ENCODE measurements at places on chromosomes 7 and 10. TPM values are rescaled to one million over a fixed set of nuclear protein-coding genes. Genes with fewer than 3 reads are reported as not detected.

DNA sequence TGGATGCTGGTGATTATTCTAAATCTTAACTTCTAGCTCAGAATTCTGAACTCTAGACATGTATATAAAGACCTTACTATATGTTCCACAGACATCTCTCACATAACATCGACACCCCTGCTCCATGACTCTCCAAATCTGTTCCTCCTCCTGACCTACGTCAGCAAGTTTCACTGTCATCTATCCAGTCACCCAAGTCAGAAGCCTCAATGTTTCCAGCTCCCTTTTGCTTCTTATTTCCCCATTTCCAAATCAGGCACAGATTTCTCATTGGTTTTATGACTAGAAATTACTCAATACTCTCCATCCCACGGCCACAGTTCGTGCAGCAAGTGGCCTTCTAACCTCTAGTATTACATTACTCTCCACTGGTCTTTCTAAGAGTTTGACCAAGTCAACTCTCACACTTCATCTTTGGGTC lies 28.5 kb downstream of the EPC1 start:
- no peaks in the 10 kb centered on the region for H3K36me3 ChIP-seq
- peaks cover 99% of the 10 kb centered on the region for H3K4me1 ChIP-seq
- peak overlapping the region; percentile 23 for H3K4me3 ChIP-seq
- no peak for DNase-seq

GRCh38 chr7:108311446-108312168 lies 144.6 kb downstream of the NRCAM start:
- H3K4me1 ChIP-seq, result peaks cover 13% of the 10 kb centered on the region
- H3K4me3 ChIP-seq, result no peak overlapping the region
- no peaks in the 10 kb centered on the region for H3K27me3 ChIP-seq
- H3K36me3 ChIP-seq, result no peaks in the 10 kb centered on the region
- no peak for DNase-seq

DNA sequence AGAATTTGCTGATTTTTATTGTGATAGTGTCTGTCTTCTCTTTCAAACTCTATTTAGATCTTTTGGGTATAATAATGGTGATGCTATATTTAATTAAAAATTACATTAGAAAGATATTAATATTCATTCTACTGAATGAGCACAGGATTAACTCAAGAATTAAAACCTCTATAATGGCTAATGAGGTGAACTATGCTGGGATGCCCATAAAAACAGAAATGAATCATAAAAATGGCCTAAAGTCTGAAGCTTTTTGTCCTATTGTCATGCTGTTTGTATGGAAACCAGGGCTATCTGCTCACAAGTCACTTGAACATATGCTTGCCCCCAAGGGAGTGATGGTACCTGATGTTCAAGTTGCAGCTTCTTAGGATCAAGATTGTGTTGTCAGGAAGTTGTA lies 76.2 kb upstream of the ICA1 start:
- H3K4me1 ChIP-seq, result no peaks in the 10 kb centered on the region
- H3K27me3 ChIP-seq, result no peaks in the 10 kb centered on the region
- H3K27ac ChIP-seq, result no peak overlapping the region
- H3K4me3 ChIP-seq, result no peak overlapping the region
- H3K36me3 ChIP-seq, result no peaks in the 10 kb centered on the region
- no peak for DNase-seq

Gene BTBD16
- 0.10 TPM for polyA plus RNA-seq

GRCh38 chr10:80583685-80584084 lies 46.0 kb downstream of the SH2D4B start:
- no peak overlapping the region for H3K4me3 ChIP-seq
- no peaks in the 10 kb centered on the region for H3K4me1 ChIP-seq

DNA sequence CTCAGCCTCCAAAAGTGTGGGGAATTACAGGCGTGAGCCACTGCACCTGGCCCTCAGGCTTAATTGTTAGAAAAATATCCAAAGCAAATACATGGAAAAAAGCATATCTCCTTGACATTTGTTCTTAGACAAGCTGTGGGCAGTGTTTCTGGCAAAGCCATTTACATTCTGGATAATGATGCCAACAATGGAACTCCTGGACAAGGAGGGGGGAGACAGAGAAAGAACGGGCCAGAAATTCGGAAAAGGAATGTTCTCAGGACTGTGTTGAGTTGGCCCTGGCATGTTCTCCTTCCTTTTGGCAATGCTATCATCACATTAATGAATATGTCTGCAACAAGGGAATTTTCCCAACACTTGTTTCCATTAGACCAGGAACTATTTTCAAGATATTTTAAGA lies 88.7 kb downstream of the UBE2H start:
- no peaks in the 10 kb centered on the region for H3K36me3 ChIP-seq
- no peak overlapping the region for H3K4me3 ChIP-seq
- DNase-seq, result no peak
- H3K27me3 ChIP-seq, result no peaks in the 10 kb centered on the region
- H3K27ac ChIP-seq, result no peak overlapping the region

- H3K4me3 ChIP-seq, result no peak overlapping the region
- H3K27ac ChIP-seq, result no peak overlapping the region
- H3K27me3 ChIP-seq, result no peaks in the 10 kb centered on the region
- no peaks in the 10 kb centered on the region for H3K4me1 ChIP-seq
- no peaks in the 10 kb centered on the region for H3K36me3 ChIP-seq
These were observed 23.8 kb downstream of the C1QL3 start for GRCh38 chr10:16497911-16498310.

GRCh38 chr10:16049050-16049449 lies 188.7 kb upstream of the MINDY3 start:
- no peak overlapping the region for H3K4me3 ChIP-seq
- DNase-seq, result no peak
- no peaks in the 10 kb centered on the region for H3K27me3 ChIP-seq
- no peaks in the 10 kb centered on the region for H3K4me1 ChIP-seq

Gene POLL
- polyA plus RNA-seq, result 39.0 TPM

GRCh38 chr10:103691723-103692435 lies 163.5 kb downstream of the SH3PXD2A start:
- H3K36me3 ChIP-seq, result no peaks in the 10 kb centered on the region
- peak overlapping the region; percentile 32 for H3K4me3 ChIP-seq
- H3K4me1 ChIP-seq, result peaks cover 59% of the 10 kb centered on the region
- no peaks in the 10 kb centered on the region for H3K27me3 ChIP-seq

Gene LGI1
- polyA plus RNA-seq, result 0.16 TPM

- H3K36me3 ChIP-seq, result no peaks in the 10 kb centered on the region
- no peaks in the 10 kb centered on the region for H3K4me1 ChIP-seq
- H3K27me3 ChIP-seq, result no peaks in the 10 kb centered on the region
- no peak for DNase-seq
- H3K4me3 ChIP-seq, result no peak overlapping the region
These were observed 131.8 kb downstream of the GFRA1 start for GRCh38 chr10:116141246-116141645.

Gene PPA1
- 133 TPM for polyA plus RNA-seq

GRCh38 chr10:11337516-11337915 lies 273.9 kb downstream of the USP6NL start:
- H3K27ac ChIP-seq, result no peak overlapping the region
- no peak overlapping the region for H3K4me3 ChIP-seq
- DNase-seq, result peak; percentile 80
- H3K27me3 ChIP-seq, result no peaks in the 10 kb centered on the region
- no peaks in the 10 kb centered on the region for H3K4me1 ChIP-seq

Gene UMAD1
- 8.8 TPM for polyA plus RNA-seq

Gene RASA4B
- polyA plus RNA-seq, result 18.5 TPM

- DNase-seq, result no peak
- H3K27me3 ChIP-seq, result peaks cover 5% of the 10 kb centered on the region
- peaks cover 11% of the 10 kb centered on the region for H3K4me1 ChIP-seq
- no peak overlapping the region for H3K27ac ChIP-seq
These were observed 5.7 kb downstream of the CYP17A1 start for GRCh38 chr10:102831322-102832071.

DNA sequence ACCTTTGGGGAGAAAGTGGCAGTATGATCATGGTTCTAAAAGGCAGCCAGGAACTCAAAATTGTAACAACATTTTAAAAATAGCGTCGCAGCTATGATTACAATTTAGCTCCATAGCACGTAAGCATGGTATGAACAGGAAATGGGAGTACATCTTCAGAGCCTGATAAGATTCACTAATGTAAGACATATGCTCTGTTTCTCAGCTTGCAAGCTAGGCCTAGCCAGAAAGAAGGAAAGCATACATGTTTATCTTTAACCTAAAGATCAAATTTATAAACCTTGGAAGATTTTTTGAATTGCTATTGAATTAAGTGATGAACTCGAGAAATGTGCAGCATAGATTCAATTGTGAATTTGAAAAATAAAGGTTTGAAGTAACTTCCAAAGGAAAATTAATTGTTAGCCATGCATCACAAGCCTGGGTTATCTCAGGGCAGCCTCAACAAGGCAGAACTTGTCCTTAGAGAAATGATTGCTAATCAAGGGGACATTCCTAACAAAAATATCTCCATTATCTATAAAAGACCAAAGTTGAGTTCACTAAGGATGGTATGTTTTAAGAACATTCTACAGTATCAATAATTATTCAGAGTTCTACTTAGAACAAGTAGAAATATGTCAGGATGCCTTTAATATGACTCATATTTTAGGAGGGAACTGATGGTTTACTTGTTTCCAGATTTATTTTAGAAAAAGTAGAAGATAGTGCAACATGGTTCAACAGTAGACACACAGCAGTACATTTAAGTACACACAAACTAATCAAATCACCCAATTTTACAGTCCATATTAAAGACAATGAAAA lies 38.8 kb upstream of the SEPTIN7 start:
- no peak for DNase-seq
- H3K27me3 ChIP-seq, result no peaks in the 10 kb centered on the region
- H3K4me1 ChIP-seq, result peaks cover 9% of the 10 kb centered on the region
- no peak overlapping the region for H3K27ac ChIP-seq
- no peaks in the 10 kb centered on the region for H3K36me3 ChIP-seq
- H3K4me3 ChIP-seq, result no peak overlapping the region

Gene ADCY1
- polyA plus RNA-seq, result 0.38 TPM

Gene EPDR1
- polyA plus RNA-seq, result 2.3 TPM

DNA sequence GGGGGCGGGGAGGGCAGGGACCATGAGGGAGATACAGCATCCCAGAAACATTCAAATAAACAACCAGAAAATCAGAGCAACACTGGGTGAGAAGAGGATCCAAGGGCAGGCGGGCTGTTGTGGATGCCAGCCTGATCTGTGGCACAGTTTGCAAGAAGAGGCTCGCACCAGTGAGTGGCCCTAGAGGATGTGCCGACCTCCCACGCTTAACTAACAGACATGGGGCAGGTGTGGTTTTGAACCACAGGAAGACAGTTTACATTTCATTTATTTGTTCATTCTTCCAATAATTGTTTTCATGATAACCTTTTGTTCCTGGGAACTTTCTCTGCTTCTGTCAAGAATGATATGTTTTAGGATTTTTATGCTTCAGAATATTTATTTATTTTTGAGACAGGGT lies 115.6 kb downstream of the ZNF248 start:
- no peaks in the 10 kb centered on the region for H3K4me1 ChIP-seq
- no peak for DNase-seq
- H3K27ac ChIP-seq, result no peak overlapping the region
- no peaks in the 10 kb centered on the region for H3K36me3 ChIP-seq

Gene EN2
- not detected for polyA plus RNA-seq

Gene GDF2
- not detected for polyA plus RNA-seq

DNA sequence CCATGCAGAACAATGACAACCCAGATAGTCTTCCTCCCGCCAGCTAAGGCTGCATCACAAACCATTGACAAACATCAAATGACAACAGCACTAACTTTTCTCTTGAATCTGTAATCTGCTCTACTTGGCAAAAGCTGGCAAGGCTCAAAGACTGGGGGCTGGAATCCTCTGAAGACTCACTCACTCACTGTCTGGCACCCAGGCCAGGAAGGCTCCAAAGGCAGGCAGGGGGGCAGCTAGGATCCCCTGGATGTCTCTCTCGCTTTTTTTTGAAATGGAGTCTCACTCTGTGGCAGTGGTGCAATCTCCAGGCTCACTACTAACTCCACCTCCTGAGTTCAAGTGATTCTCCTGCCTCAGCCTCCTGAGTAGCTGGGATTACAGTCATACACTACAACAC lies 159.7 kb upstream of the GPR26 start:
- H3K27ac ChIP-seq, result no peak overlapping the region
- DNase-seq, result no peak
- no peaks in the 10 kb centered on the region for H3K4me1 ChIP-seq

Gene IKZF5
- polyA plus RNA-seq, result 8.9 TPM

Gene GRM3
- polyA plus RNA-seq, result not detected

GRCh38 chr10:64708884-64709681 lies 1187.9 kb downstream of the REEP3 start:
- H3K36me3 ChIP-seq, result no peaks in the 10 kb centered on the region
- no peaks in the 10 kb centered on the region for H3K27me3 ChIP-seq
- no peak for DNase-seq
- H3K4me3 ChIP-seq, result no peak overlapping the region
- H3K4me1 ChIP-seq, result no peaks in the 10 kb centered on the region
- no peak overlapping the region for H3K27ac ChIP-seq

DNA sequence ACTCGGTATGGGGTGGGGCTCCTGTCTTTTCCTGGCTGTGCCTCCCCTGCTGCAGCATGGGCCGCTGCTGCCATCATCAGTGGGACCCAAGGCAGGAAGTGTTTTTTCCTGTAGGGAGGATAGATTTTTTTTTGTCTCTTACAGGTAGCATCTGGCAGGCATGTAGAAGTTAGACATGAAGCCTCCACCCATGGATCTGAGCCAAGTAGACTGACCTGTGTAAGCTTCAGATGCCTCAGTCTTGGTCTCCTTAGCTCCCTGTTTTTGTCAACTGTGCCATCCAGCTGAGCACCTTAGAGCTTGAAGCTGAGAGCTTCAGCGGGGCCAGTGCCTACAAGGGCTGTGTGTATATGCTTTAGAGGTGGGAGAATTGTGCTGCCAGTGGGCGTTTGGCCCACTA lies 93.5 kb downstream of the AUTS2 start:
- peaks cover 10% of the 10 kb centered on the region for H3K4me1 ChIP-seq
- DNase-seq, result no peak
- H3K4me3 ChIP-seq, result no peak overlapping the region
- H3K27me3 ChIP-seq, result no peaks in the 10 kb centered on the region
- H3K36me3 ChIP-seq, result no peaks in the 10 kb centered on the region

DNA sequence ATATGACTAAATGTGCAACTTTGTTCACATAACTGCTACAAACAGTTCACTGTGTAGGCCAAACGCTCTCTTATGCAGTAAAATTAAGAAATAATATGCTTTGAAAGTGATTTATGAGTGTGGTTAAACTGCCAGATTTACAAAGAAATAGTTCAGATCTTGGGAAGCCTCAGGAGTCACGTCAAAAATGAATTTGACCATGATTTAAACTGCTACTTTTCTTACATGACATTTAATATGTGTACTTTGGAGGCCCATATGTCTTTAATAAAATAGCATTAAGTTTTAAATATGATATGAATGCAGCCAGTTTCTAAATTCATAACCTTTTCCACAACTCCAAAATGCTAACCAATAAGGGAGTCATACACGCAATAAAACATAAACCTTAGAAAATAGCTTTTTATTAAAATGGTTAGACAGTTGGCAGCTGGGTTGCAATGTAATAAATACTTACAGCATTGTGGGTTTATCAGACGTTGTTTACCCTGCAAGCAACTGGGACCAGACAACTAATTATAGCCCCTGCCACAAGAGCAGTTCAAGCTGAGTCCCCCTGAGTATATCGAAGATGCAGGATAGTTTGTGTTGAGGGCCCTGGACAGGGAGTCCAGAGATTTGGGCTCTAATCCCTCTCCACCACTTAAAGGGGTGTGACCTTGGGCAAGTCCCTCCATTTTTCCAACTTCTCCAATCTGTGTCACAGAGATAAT lies 640.4 kb downstream of the LRMDA start:
- no peaks in the 10 kb centered on the region for H3K4me1 ChIP-seq
- no peak overlapping the region for H3K4me3 ChIP-seq
- H3K36me3 ChIP-seq, result no peaks in the 10 kb centered on the region
- H3K27ac ChIP-seq, result no peak overlapping the region

Gene UROS
- polyA plus RNA-seq, result 40.7 TPM

GRCh38 chr10:1476455-1476803 lies 260.9 kb downstream of the ADARB2 start:
- H3K36me3 ChIP-seq, result no peaks in the 10 kb centered on the region
- no peaks in the 10 kb centered on the region for H3K27me3 ChIP-seq
- no peaks in the 10 kb centered on the region for H3K4me1 ChIP-seq
- no peak overlapping the region for H3K27ac ChIP-seq
- H3K4me3 ChIP-seq, result no peak overlapping the region
- no peak for DNase-seq

Data from spleen (tissue), 13 donors.